ENCODE measurements at places on chromosomes 5 and 9. TPM values are rescaled to one million over a fixed set of nuclear protein-coding genes. Genes with fewer than 3 reads are reported as not detected.

PAPPA gene
- 0.50 TPM for total RNA-seq

LCN12 gene
- total RNA-seq: 20.0 TPM

IFNA13 gene
- not detected for total RNA-seq

SMIM33 gene
- not detected for total RNA-seq

WWC1 gene
- 9.6 TPM for total RNA-seq

PCYOX1L gene
- 0.43 TPM for total RNA-seq

SHOC1 gene
- not detected for total RNA-seq

CD180 gene
- 0.79 TPM for total RNA-seq

GRM6 gene
- not detected for total RNA-seq

TMEFF1 gene
- not detected for total RNA-seq

NOTCH1 gene
- total RNA-seq: 17.4 TPM

KCNV2 gene
- not detected for total RNA-seq

ANKRD31 gene
- 0.15 TPM for total RNA-seq

NEURL1B gene
- 8.4 TPM for total RNA-seq

SARDH gene
- total RNA-seq: 121 TPM

MED10 gene
- total RNA-seq: 9.9 TPM

CATSPER3 gene
- total RNA-seq: 0.29 TPM

MCC gene
- 25.6 TPM for total RNA-seq

IL5 gene
- total RNA-seq: not detected

DNA sequence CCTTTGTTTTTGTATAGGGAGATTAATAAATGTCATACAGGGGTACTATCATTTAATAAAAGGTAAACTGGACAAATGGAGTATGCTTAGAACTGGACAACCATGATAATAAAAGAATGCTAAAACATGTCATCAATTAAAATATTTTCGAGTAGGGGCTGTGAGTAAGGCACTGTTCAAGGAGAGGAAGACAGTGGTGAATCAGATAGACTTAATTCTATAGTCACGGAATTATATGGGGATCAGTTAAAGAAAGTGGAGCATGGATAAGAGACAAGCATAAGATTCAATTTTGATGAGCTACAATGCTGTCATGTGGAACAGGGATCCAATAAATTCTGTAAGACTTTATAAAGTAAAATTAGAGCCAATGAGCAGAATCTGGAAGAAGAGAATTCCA lies 104.5 kb downstream of the HMHB1 start:
- DNase-seq: no peak

DNA sequence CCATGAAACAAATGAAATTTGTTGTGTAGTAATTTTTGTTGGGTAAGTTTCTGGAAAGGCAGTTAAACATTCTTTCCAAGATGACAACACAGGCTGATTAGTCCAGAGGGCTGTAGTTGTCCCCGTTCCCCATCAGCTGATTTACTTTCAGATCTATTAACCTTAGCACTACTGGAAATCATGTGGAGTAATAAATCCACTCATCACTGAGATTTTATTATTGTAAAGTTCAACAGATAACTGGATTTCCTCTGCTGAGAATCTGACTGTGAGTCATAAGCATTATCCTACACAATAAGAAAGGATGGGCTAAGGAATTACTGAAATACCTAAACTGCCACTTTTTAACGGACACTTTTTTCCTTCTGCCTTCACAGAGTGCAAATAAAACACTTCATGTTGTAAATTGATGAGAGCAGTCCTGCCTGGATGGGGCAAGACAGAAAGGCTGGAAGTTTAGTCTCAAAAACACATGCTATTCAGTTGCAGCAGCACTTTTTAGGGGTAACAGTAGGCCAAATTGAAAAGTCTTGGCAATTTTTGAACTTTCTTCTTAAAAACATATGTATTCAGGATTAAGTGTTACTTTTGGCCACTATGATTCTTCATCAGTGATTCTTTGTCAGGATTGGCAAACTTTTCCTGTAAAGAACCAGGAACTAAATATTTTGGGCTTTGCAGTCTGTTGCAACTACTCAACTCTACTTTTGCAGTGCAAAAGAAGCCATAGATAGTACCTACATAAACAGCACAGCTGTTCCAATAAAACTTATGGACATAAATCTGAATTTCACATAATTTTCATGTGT lies 7.0 kb downstream of the STOM start:
- DNase-seq: no peak

DNA sequence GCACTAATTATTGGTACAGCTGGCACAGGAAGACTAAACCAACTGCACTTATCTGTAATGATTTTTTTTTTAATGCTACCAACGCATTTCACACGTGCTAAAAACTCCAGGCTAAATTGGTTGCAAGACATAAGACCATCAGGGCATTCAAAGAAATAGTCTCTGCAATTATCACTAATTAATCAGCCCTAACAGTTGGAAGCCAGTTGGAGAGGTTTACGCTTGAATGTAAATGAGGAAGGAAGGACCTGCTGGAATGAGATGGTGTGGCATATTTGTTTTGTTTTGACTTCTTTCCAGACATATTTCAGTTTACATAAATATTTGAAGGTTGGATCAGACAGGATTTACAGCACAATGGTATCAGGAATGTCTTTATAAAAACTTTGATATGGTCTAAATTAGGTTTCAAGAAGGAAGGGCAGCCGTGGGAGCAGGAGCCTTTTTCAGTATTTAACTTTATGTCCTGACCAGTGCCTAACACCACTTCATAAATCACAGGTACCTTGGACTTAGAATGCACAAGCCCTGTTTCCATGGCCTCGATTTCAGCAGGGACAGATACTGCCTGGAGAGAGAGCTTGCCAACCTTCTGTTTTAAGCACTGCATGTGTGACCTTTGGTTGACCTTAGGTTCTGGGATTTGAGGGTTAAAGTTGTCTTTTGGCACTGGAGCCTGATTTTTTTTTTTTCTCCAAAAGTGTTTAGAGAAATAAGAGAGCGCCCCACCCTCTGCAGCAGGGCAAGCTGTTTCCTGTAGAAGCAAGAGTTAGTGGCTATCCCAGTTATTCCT lies 199.8 kb upstream of the MAP3K1 start:
- no peak for DNase-seq

- no peak for DNase-seq
These were observed 319.4 kb downstream of the TLR4 start for GRCh38 chr9:118023644-118024043.

- DNase-seq: peak; percentile 38
These were observed 364 bp downstream of the RPS6 start for GRCh38 chr9:19379697-19380046.

DNA sequence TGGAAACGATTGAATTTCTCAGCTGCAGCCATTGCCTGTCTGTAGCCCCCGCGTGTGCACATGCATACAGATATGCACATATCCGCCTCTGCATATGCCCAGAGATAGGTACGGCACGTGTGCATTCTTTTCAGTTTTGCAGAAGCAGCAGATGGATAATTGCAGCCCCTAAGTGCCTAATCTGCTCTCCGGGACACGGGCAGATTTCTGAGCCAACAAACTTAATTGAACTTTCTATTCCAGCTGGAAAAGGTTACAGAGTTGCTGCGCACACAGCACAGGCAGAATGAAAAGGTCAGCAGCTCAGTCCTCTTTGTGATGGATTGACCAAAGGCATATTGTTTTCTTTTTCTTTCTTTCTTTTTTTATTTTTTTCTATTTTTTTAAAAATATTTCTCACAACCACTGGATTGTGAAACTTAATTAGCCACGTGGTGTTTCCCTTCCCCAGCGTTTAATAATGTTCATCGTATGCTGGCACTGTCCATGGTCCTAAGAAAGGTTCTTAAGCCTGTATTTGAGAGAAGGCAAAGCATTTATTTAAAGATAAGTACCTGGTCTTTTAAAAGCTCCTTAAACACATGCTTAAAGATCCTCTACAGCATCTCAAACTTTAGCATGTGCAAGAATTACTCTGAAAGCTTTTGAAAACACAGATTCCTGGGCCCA lies 270.2 kb upstream of the BRINP1 start:
- no peak for DNase-seq

DNA sequence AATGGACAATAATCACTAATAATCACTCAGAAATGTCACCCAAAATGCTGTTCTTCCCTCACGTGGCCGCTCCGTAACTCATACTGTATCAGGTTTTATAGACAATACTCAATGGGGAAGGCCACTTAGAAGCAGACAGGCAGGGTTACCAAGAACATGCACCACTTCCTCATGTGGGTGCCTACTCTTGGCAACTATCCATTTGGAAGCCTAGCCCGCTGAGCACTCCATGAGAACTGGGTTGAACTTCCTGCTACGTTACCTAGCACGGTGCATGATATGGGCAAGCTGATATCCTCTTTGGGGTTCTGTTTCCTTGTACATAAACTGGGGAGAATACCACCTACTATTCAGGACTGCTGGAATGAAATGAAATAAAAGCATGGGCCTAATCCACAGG lies 14.3 kb downstream of the DAP start:
- no peak for DNase-seq

DNA sequence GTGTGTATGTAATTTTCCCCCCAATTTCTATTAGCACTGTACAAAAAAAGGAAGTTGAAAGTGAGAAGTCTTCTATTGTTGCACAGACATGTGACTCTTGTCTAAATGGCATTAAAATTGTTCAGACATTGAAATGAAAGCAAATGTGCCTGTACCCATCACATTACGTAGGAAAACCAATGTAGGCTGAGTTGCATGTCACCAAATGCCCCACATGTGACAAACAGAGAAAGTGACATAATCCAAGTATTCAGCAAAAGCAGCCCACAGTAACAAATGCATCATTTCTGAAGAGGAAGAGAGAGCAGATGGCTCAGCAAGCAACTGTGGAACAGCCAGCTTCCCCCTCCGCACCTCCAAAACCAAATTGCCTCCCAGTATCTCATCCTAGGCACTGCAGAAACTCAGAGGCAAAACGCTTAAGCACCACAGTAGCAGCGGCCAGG lies 161.5 kb upstream of the NR4A3 start:
- DNase-seq: no peak

GRCh38 chr9:93031629-93032430 lies 26.7 kb upstream of the SUSD3 start:
- DNase-seq: no peak

DNA sequence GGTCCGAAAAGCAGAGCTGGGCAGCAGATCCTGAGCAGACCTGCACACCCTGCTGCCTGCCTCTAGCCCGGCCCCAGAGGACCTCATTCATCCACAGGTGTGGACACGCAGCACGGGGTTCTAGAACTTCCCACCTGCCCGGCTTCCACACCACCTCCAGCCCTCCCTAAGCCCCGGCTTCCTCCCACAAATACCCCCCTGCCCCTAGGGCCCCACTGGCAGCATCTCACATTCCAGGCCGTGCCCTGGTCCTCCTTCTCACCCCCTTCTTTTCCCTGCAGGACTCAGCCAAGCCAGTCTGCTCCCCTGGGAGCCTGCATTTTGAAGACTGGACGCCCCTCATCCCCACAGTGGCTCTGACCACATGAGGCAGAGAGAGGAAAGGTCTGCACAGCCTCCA lies 138.9 kb downstream of the ADAMTS2 start:
- DNase-seq: no peak

GRCh38 chr5:55694152-55694830 lies 17.8 kb downstream of the SLC38A9 start:
- no peak for DNase-seq

DNA sequence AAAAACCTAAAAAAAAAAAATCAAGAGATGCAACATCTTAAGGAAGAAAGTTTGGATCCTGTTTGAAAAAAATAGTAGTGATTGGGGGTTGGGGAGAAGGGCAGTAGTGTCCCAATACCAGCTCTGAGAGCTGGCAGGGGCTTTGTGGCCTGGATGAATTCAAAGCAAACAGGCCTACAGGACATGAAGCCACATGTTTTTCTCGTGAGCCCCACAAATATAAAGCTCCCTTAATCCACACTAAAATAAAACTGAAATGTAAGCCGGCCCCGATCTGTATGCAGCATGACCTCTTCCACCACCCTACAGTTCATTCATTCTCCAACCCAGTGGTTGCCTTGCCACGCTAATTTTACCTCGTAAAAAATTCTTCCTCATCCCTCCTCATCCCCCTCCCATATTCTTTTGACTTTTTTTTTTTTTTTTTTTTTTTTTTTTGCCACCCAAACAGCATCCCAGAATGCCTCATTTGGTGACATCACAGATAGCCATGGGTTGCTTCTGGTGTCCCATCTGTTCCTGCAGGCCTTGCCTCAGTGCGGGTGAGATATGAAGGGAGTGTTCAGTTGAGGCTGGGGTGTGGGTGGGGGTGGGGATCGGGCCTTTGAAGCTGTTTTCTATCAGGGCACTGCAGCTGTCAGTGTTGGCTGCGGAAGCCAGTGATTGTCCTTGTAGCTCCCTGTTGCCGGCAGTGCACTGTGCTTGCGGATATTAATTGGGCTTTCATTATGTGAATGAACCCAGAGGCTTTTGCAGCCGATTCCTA lies 81.6 kb upstream of the NFIB start:
- no peak for DNase-seq

- no peak for DNase-seq
These were observed 3.2 kb downstream of the HNRNPH1 start for GRCh38 chr5:179620293-179620692.

GRCh38 chr9:126564128-126564527 lies 49.6 kb upstream of the LMX1B start:
- DNase-seq: no peak

DNA sequence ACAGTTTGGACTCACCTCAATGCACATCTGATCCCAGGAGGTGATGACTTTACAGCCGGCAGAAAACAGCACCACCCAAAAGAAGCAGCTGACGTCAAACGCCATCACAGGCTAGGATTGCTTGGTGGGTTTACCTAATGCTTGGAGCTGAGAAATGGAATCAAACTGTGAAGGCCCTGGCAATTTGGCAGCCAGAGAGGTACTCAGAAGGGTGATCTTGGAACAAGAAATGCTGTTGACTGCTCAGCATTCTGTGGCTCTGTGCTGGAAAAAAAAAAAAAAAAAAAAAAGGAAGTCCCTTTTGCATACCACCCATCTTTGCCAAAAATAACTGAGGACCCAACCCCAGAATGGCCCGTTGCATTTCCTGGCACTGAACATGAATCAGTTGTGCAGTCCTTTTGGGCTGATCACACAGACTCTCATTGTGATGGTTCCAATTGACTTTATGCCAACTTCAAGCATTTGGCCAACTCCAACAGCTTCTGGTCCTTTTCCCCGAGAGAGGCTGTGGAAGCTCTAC lies at the start of gene CD180:
Gene CD180, minus strand, starts transcription at position 263 of the 523 bp plus-strand sequence. Its CDS starts 158 bp downstream, at position 105.
- no peak for DNase-seq

- DNase-seq: no peak
These were observed 7.5 kb upstream of the PRLR start for GRCh38 chr5:35237580-35238376.

- no peak for DNase-seq
These were observed 54.8 kb upstream of the FBXL17 start for GRCh38 chr5:108436696-108437095.

GRCh38 chr5:68436686-68437520 lies 221.3 kb downstream of the PIK3R1 start:
- DNase-seq: no peak

- DNase-seq: no peak
These were observed 2.8 kb downstream of the SLC25A25 start for GRCh38 chr9:128070874-128071273.

- no peak for DNase-seq
These were observed 203.7 kb downstream of the ADAMTS12 start for GRCh38 chr5:33688066-33688465.

GRCh38 chr5:178965465-178966055 lies 24.6 kb downstream of the ZNF454 start:
- no peak for DNase-seq

- DNase-seq: peak; percentile 86
These were observed 11.6 kb upstream of the RAB14 start for GRCh38 chr9:121213136-121213806.

- DNase-seq: no peak
These were observed 15.5 kb downstream of the IFT74 start for GRCh38 chr9:26971721-26972120.

- DNase-seq: no peak
These were observed 251.4 kb upstream of the IL12B start for GRCh38 chr5:159581502-159582249.

GRCh38 chr5:6496207-6496584 lies 47.5 kb downstream of the UBE2QL1 start:
- DNase-seq: no peak

All from right lobe of liver (tissue), 6 donors.